ENCODE measurements at places on chromosomes 4 and X. TPM values are rescaled to one million over a fixed set of nuclear protein-coding genes. Genes with fewer than 3 reads are reported as not detected.

Gene ELK1
- 38.8 TPM for total RNA-seq

Gene SLC49A3
- 0.16 TPM for total RNA-seq

Gene ERVMER34-1
- 0.49 TPM for total RNA-seq

Gene REELD1
- total RNA-seq: not detected

Gene TDO2
- total RNA-seq: 0.59 TPM

Gene UGT2B11
- not detected for total RNA-seq

Gene SORBS2
- total RNA-seq: 1.0 TPM

Gene SPARCL1
- not detected for total RNA-seq

Gene TIGD4
- not detected for total RNA-seq

Gene AKAP17A
- 37.5 TPM for total RNA-seq

Gene KIT
- total RNA-seq: not detected

Gene VCX3B
- not detected for total RNA-seq

Gene IL13RA1
- 48.2 TPM for total RNA-seq

Gene CDX4
- not detected for total RNA-seq

Gene WFS1
- total RNA-seq: 13.3 TPM

Gene PIN4
- total RNA-seq: 37.8 TPM

Gene TMEM35A
- total RNA-seq: not detected

Gene GAB1
- 2.9 TPM for total RNA-seq

Gene IGSF1
- 0.27 TPM for total RNA-seq

Gene SPANXB1
- 2.5 TPM for total RNA-seq

Gene TRAM1L1
- total RNA-seq: 0.45 TPM

Gene PPBP
- 0.21 TPM for total RNA-seq

Gene SMIM43
- 0.16 TPM for total RNA-seq

Gene GRID2
- total RNA-seq: not detected

Gene MAPK10
- total RNA-seq: 0.43 TPM

Gene CXCL3
- 4.8 TPM for total RNA-seq

Gene BRS3
- not detected for total RNA-seq

Gene PAGE2
- not detected for total RNA-seq

Gene RAP1GDS1
- 23.8 TPM for total RNA-seq

Gene RS1
- not detected for total RNA-seq

Gene SSX2B
- total RNA-seq: not detected

Gene PLP1
- not detected for total RNA-seq

Gene FGF13
- not detected for total RNA-seq

Gene DMRTC1B
- not detected for total RNA-seq

Gene MAGEB18
- total RNA-seq: not detected

Gene IL21
- not detected for total RNA-seq

Gene LIMCH1
- 34.0 TPM for total RNA-seq

Gene RIBC1
- total RNA-seq: 0.53 TPM

Gene PRSS12
- total RNA-seq: 0.20 TPM

Gene CSAG3
- not detected for total RNA-seq

Gene USP17L17
- total RNA-seq: not detected

Gene CFAP299
- total RNA-seq: not detected

Gene RNF212
- 2.3 TPM for total RNA-seq

Gene CCDC149
- total RNA-seq: 1.3 TPM

Gene RNF175
- not detected for total RNA-seq

Gene DMRTC1
- not detected for total RNA-seq

Gene CLCN4
- total RNA-seq: 3.3 TPM

Gene ATP1B4
- total RNA-seq: 0.04 TPM

Gene HS3ST1
- 0.59 TPM for total RNA-seq

Gene RBM47
- total RNA-seq: 19.5 TPM

Gene FGF5
- 0.13 TPM for total RNA-seq

Gene P2RY8
- not detected for total RNA-seq

Data from A549 treated with Mapracorat at 1 μM for 4 hours (cell line).